ENCODE measurements at places on chromosomes 16 and 17.

- peak; percentile 51 for DNase-seq
Measured at GRCh38 chr16:81035975-81036750, 521 bp downstream of the ATMIN start.

DNA sequence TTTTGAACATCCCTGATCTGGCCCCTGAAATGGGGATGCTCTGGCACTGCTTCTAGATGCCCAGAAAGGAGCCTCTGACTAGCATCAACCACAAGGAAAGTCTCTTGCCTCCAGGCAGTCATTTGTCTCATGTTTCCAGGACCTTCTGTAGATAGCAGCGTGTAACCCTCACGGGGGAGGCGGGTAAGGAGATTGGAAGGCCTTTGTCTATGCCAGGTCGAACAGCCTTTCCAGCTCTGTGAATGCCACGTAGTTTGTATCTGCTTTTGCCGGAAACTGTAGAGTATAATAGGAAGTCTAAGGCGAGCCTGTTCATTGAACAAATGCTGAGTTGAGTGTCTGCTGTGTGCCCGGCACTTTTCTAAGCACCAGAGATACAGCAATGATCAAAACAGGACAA lies 43.9 kb upstream of the AQP8 start:
- no peak for DNase-seq

DNA sequence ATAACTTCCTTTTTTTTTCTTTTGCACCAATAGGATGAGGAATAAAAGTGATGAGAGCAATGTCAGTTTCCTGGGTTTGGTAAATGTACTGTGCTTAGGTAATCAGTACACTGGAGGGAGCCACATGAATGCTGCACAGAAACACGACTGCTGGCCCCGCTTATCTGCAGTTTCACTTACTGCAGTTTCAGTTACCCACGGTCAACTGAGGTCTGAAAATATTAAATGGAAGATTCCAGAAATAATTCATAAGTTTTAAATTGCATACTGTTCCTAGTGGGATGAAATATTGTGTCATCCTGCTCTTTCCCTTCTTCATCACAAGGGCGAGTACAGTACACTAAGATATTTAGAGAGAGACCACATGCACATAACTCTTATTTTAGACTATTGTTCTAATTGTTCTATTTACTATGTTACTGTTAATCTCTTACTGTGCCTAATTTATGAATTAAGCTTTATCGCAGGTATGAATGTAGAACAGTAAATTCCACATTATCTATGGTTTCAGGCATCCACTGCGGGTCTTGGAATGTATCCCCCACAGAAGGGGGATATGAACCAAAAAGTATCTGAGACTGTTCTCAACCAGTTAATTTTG lies 6.4 kb upstream of the LGALS3BP start:
- DNase-seq: no peak

DNA sequence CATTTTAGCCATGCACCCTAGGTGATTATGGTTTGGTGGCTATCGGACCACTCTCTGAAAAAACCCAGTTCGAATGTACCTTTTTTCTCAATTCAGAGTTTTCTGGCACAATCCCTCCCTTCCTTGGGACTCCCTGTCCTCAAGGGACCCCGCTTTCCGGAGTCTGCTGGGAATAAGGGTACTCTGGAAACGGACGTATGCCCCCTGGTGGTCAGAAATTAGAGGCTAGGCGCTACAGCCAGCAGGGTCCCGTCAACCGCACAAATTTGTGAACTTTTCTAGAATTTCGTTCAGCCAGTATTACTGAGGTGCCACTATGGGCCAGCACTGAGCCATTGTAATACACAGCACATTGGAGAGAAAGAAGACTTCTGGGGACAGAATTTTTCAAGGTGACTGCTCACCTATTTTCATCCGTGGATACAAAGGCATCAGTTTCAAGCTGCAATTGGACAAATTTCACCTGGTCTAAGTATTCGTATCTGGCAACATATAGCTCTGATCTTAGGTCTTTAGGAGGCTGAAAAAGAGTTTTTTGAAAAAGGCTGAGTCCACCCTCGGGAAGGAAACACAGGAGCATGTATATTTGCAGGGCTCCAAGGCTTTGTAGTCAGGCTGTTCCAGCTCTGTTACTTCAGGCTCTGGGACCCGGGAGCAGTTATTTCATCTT lies 27.1 kb upstream of the CRYBA1 start:
- DNase-seq: peak; percentile 77

GRCh38 chr17:76193591-76193990 lies 46.7 kb downstream of the RNF157 start:
- DNase-seq: peak; percentile 29

GRCh38 chr17:35705705-35706104 lies 25.7 kb upstream of the RASL10B start:
- DNase-seq: no peak

GRCh38 chr16:74071996-74072535 lies 224.5 kb upstream of the PSMD7 start:
- no peak for DNase-seq

GRCh38 chr17:42428141-42428944 lies 5.3 kb upstream of the CAVIN1 start:
- peak; percentile 28 for DNase-seq

DNA sequence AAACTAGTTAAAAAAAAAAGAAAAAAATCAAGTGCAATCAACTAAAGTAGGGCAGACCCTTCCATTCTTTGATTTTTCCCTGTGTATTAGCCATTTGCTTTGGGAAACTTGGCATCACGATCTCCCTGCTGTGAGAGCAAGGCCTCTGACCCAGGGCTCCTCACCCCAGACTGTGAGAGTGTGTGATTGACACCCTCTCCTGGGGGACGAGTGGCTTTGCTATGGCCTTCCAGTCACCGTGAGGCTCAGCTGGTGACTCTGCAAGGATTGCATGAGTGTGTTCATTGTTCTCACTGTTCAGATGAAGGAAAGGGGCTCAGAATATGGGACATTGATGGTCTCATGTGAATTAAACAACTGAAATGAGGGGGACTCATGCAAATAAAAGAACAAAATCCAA lies 69.0 kb upstream of the BCAR1 start:
- DNase-seq: no peak

- DNase-seq: no peak
Measured at GRCh38 chr17:80724775-80725266, 180.2 kb downstream of the RPTOR start.

- no peak for DNase-seq
Measured at GRCh38 chr17:6509031-6509771, 47.2 kb downstream of the PITPNM3 start.

GRCh38 chr16:82384949-82385348 lies 214.9 kb upstream of the MPHOSPH6 start:
- no peak for DNase-seq

DNA sequence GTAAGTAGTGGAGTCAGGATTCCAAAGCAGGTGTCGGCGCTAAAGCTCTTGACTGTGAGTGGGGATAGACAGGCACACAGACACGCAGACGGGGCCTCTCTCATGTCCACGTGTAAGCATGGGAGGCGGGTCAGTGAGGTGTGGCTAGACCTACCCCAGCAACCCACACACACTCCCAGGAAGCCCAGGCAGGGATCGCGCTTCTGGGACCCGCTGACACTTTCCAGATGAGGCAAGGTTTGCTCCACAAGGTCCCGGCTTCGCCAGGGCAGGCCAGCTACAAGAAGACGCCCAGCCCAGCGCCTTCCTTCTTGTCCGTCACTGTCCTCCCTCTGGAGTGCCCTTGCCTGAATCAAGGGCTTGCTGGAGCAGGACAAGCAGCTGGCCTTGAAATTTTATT lies 213.8 kb upstream of the RPL38 start:
- DNase-seq: no peak

DNA sequence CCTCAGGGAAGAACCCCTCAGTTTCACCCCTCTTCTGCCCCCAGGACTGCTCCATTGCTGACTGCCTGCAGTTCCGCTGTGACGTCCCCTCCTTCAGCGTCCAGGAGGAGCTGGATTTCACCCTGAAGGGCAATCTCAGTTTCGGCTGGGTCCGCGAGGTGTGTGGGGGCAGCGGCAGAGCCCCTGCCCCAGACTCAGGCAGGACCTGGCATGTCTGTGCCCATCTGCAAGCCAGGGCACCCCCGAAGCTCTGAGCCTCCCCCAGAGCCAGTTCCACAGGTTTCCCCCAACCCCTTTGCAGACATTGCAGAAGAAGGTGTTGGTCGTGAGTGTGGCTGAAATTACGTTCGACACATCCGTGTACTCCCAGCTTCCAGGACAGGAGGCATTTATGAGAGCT lies 4.4 kb downstream of the COX6A2 start:
- no peak for DNase-seq

DNA sequence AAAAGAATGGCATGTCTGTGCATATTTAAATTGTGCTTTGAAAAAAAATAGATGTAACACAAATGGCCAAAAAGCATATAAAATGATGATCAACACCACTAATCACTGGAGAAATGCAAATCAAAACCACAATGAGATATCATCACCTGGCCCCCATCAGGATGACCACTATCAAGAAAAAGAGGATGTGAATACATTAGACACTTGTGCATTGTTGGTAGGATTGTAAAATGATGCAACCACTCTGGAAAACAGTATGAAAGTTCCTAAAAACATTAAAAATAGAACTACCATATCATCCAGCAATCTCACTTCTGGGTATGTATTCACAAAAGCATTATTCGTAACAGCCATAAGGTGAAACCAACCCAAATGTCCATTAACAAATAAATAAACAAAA lies 91.5 kb downstream of the SPAG9 start:
- DNase-seq: no peak

GRCh38 chr16:74500907-74501306 lies 79.6 kb upstream of the CLEC18B start:
- DNase-seq: no peak

DNA sequence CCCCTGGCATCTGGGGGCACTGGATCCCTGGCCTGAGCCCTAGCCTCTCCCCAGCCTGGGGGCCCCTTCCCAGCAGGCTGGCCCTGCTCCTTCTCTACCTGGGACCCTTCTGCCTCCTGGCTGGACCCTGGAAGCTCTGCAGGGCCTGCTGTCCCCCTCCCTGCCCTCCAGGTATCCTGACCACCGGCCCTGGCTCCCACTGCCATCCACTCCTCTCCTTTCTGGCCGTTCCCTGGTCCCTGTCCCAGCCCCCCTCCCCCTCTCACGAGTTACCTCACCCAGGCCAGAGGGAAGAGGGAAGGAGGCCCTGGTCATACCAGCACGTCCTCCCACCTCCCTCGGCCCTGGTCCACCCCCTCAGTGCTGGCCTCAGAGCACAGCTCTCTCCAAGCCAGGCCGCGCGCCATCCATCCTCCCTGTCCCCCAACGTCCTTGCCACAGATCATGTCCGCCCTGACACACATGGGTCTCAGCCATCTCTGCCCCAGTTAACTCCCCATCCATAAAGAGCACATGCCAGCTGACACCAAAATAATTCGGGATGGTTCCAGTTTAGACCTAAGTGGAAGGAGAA lies 13.5 kb downstream of the STH start:
- DNase-seq: no peak
